ENCODE measurements at places on chromosomes 2 and 18. TPM values are rescaled to one million over a fixed set of nuclear protein-coding genes. Genes with fewer than 3 reads are reported as not detected.

Gene UGT1A5
- not detected for polyA plus RNA-seq

Gene FOXI3
- polyA plus RNA-seq, result not detected

Gene AQP12B
- not detected for polyA plus RNA-seq

Gene TMBIM1
- 220 TPM for polyA plus RNA-seq

Gene MAB21L4
- not detected for polyA plus RNA-seq

Gene BUB1
- 1.2 TPM for polyA plus RNA-seq

Gene CWC22
- 27.5 TPM for polyA plus RNA-seq

Gene TCF7L1
- polyA plus RNA-seq, result 0.06 TPM

Gene SERPINB5
- not detected for polyA plus RNA-seq

Gene HOXD3
- polyA plus RNA-seq, result not detected

Gene C2orf15
- polyA plus RNA-seq, result 4.7 TPM

Gene FKBP1B
- polyA plus RNA-seq, result 2.5 TPM

Gene AKAIN1
- not detected for polyA plus RNA-seq

Gene ACVR1
- 23.3 TPM for polyA plus RNA-seq

Gene CAPN13
- not detected for polyA plus RNA-seq

Gene AQP12A
- not detected for polyA plus RNA-seq

Gene DLX2
- polyA plus RNA-seq, result not detected

Data from CD4-positive, alpha-beta memory T cell (primary cell).